LHCN-M2 (cell line): ENCODE measurements at places on chromosomes 13 and 19. TPM values are rescaled to one million over a fixed set of nuclear protein-coding genes. Genes with fewer than 3 reads are reported as not detected.

Gene ZNF442
- total RNA-seq: 3.0 and 4.2 TPM in 2 replicates

Gene ZNF835
- total RNA-seq: not detected in 2 replicates

Gene SIGLEC8
- total RNA-seq: not detected in 2 replicates

Gene PABPC3
- not detected in 2 replicates for total RNA-seq

Gene PSG2
- total RNA-seq: not detected in 2 replicates

Gene PRTN3
- not detected in 2 replicates for total RNA-seq

Gene KLHL1
- total RNA-seq: not detected in 2 replicates

Gene ZNF610
- total RNA-seq: 1.8 and 2.4 TPM in 2 replicates

Gene SOX21
- total RNA-seq: not detected in 2 replicates

Gene TMEM59L
- total RNA-seq: 0.11 and 0.26 TPM in 2 replicates

Gene DDX49
- total RNA-seq: 49.8 and 57.6 TPM in 2 replicates

Gene DNAJC15
- total RNA-seq: 7.2 and 9.8 TPM in 2 replicates

Gene LEUTX
- total RNA-seq: not detected in 2 replicates

Gene STOML3
- total RNA-seq: not detected in 2 replicates

Gene ITGBL1
- 163 and 180 TPM in 2 replicates for total RNA-seq

Gene CYP2F1
- total RNA-seq: not detected in 2 replicates

Gene HPN
- 0.11 TPM in 1 of 2 replicates, not detected in the other for total RNA-seq

Gene GNA15
- 0.06 and 0.40 TPM in 2 replicates for total RNA-seq
